Kidney (tissue), 22 donors: ENCODE measurements at places on chromosomes 1 and 21. TPM values are rescaled to one million over a fixed set of nuclear protein-coding genes. Genes with fewer than 3 reads are reported as not detected.
A peak's percentile ranks its signal among the peaks of the same experiment; 100 is the strongest.

NOTCH2NLA gene
- total RNA-seq = 50.1 TPM

GRCh38 chr1:204885288-204885711 lies 14.6 kb downstream of the NFASC start:
- DNase-seq = no peak

LCE1C gene
- not detected for total RNA-seq

DNA sequence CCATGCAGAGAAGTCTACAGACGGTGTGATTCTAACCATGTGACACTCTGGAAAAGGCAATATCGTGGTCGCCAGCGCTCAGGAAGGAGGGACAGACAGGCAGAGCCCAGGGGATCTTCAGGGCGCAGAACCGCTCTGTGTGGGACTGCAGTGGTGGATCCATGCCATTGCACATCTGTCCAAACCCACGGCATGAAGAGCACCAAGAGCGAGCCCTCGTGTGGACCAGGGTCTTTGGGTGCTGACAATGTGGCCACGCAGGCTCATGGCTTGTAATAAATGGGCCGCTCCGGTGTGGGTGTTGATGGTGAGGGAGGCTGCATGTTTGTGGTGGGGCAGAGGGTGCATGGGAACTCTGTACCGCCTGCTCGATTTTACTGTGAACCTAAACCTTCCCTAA lies 25.3 kb upstream of the POFUT2 start:
- peak; percentile 37 for DNase-seq

FAM110D gene
- 8.1 TPM for total RNA-seq

GRCh38 chr21:34592120-34592955 lies 22.6 kb downstream of the RCAN1 start:
- no peak for DNase-seq

OR10Z1 gene
- total RNA-seq = not detected

GRCh38 chr1:151165281-151165737 lies 393 bp downstream of the LYSMD1 start:
- DNase-seq = peak; percentile 83

- peak; percentile 71 for DNase-seq
Observed at GRCh38 chr1:235047331-235047871, 81.2 kb downstream of the TOMM20 start.

- no peak for DNase-seq
Observed at GRCh38 chr1:108732398-108732797, 14.1 kb upstream of the STXBP3 start.

DISC1 gene
- 15.9 TPM for total RNA-seq

DNA sequence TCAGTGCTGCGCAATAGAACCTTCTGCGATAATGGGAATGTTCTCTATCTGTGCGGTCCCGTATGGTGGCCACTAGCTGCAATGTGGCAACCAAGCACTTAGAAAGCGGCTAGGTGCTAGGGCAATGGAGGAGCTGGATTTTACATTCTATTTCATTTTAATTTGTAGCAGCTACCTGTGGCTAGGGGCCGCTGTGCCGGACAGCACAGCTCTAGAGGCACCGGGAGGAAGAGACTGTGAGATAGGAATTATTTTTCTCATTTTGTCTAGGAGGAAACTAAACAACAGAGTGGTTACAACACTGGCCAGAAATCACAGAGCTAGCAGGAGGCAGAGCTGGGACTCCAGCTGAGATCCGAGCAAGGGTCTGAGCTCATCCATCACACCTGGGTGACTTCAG lies 130.6 kb upstream of the CD34 start:
- DNase-seq = no peak

- no peak for DNase-seq
Observed at GRCh38 chr1:89550995-89551394, 26.4 kb downstream of the LRRC8B start.

C4BPA gene
- 45.7 TPM for total RNA-seq

DNA sequence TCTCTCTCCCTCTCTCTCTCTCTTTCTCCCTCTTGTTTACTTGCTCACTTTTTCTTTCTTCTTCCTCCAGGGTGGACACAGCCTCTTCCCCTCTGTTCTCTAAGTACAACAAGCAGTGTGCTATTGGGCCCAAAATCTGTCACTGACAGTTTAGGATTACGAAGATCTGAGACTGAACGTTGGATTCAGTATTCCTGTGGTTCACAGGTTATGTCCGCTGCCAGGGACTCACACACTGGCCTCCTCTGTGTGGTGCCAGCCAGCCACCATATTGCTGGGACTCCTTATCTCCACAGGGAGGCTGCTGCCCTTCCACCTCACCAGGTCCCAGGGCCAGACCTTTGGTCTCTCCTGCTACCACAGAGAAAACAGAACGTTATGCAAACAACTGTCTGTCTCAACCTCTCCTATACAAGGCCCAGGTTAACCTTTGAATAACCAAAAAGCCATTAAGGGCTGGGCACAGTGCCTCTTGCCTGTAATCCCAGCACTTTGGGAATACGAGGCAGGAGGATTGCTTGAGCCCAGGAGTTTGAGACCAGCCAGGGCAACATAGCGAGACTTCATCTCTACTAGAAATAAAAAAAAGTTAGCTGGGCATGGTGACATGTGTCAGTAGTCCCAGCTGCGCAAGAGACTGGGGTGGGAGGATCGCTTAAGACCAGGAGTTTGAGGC lies 171.9 kb upstream of the RAB4A start:
- no peak for DNase-seq

- no peak for DNase-seq
Observed at GRCh38 chr1:39017266-39017665, 8.9 kb upstream of the NDUFS5 start.

DNA sequence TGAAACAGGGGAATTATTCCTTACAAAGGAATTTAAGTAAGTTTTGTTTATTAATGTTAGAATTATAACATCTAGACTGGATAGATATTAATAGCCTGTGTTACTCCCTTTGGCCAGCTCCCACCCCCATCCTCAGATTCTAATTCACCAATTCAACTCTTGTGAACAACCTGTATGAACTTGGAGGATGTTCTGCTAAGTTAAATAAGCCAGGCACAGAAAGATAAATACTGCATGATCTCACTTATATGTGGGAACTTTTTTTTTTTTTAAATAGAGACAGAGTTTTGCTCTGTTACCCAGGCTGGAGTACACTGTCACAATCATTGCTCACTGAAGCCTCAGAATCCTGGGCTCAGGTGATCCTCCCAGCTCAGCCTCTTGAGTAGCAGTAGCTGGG lies 32.2 kb downstream of the EFCAB7 start:
- DNase-seq = no peak

CENPL gene
- total RNA-seq = 3.7 TPM

GRCh38 chr21:39114871-39115575 lies 68.2 kb downstream of the PSMG1 start:
- DNase-seq = no peak

DNA sequence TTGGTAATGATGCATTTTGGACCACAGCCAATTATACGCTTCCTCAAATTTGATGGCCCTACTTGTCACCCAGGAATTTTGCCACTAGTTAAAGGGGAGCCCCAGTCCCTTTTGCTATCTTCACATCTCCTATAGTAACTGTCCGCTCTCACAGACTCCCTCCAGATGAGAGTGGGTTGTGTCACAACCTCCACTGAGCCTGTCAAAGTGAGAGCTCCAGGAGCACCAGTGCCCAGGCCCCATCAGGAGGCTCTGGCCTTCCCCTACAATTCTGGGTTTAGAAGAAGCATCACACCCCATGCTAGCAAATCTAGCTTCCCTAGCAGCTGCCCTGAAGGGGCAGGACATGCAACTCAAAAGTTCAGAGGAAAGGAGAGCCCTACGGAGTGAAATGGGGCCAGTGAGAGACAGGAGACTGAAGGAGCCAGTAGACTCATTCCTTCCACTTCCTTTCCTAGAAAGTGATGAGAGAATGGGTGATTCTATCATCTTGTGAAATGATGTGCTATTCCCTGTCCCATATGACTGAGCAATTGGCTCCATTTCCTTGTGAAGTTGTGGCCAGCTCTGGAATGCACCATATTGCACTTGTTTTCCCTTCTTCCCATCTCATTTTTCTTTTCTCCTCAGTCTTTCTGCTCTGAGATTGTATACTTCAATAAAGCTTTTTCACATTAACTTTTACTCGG lies 541.3 kb downstream of the DPYD start:
- no peak for DNase-seq

- peak; percentile 1 for DNase-seq
Observed at GRCh38 chr1:78620666-78621065, 418 bp downstream of the IFI44L start.

MAP3K21 gene
- total RNA-seq = 21.6 TPM
